ENCODE measurements at places on chromosomes 7 and 10.

DNA sequence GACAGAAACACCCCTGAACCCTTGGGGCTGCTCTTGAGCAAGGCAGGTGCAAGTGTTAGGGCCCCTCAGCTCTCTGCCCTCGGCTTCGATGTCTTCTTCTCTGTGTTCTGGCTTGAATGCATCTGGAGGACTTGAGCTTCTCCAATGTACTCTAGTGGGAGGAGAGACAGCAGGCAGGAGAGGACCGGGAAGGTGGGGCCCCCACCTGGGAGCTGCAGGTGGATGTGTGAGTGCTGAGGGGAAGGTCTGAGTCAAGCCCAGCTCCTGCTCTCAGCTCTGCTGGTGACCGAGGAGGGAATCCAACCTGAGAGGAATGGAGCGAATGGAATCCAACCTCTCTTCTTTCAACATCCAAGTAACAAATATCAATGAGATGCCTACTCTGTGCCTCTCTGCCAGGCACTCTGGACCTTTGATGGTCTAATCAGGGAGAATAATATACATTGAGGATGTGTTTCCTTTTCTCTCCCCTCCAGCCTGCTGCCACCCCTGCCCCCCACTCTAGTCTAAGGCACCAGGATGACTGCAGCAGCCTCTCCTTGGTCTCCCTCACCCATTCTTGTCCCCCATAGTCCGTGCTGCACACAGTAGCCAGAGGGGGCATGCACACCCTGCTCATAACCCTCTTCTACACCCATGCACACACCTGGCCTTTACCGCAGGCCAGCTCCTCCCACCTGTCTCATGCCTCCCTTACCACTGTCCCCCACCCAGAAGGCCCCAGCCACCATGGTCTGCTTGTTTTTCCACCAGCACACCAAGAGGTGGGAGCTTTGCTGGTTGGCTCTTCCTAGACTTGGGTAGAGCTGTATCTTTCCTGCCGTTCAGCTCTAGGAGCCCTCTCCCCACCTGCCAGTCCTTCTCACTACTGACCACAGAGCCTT lies 13.6 kb downstream of the TBATA start:
- no peak overlapping the region for H3K4me3 ChIP-seq
- H3K4me1 ChIP-seq: no peaks in the 10 kb centered on the region
- no peak overlapping the region for H3K27ac ChIP-seq

DNA sequence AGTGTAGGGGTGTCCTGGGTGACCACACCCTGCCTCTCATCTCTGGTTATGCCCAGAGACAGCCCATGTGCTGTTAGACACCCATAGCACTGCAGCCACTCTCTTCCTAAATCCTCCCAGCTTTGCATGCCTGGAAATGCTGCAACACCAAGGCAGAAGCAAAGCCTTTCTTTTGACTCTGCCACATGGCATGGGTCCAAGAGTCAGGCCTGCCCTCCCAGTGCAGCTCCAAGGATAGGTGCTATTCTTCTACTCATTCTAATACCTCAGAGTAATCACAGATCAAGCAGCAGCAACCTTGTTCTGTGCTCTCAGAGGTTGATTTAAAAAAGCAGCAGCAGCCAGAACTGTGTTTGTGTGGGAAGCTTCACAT lies 23.4 kb downstream of the FRMPD2 start:
- H3K4me1 ChIP-seq: peaks cover 26% of the 10 kb centered on the region
- DNase-seq: no peak
- no peaks in the 10 kb centered on the region for H3K36me3 ChIP-seq

DNA sequence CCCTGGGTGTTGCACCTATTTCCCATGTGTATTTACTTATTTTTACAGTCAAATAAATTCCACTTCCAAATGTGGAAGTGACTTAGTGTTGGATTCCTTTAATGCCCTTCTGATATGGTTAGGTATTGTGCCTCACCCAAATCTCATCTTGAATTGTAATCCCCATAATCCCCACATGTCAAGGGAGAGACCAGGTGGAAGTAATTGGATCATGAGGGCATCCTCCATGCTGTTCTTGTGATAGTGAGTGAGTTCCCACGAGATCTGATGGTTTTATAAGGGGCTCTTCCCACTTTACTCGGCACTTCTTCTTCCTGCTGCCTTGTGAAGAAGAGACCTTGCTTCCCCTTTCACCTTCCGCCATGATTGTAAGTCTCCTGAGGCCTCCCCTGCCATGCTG lies 136.9 kb downstream of the SNX10 start:
- H3K4me3 ChIP-seq: no peak overlapping the region
- no peaks in the 10 kb centered on the region for H3K36me3 ChIP-seq
- H3K27ac ChIP-seq: no peak overlapping the region
- DNase-seq: no peak

- H3K27ac ChIP-seq: no peak overlapping the region
- no peaks in the 10 kb centered on the region for H3K27me3 ChIP-seq
- H3K36me3 ChIP-seq: peaks cover 3% of the 10 kb centered on the region
- H3K4me3 ChIP-seq: no peak overlapping the region
- DNase-seq: no peak
- peaks cover 21% of the 10 kb centered on the region for H3K4me1 ChIP-seq
Measured at GRCh38 chr7:159107161-159107892, 37.3 kb downstream of the VIPR2 start.

DNA sequence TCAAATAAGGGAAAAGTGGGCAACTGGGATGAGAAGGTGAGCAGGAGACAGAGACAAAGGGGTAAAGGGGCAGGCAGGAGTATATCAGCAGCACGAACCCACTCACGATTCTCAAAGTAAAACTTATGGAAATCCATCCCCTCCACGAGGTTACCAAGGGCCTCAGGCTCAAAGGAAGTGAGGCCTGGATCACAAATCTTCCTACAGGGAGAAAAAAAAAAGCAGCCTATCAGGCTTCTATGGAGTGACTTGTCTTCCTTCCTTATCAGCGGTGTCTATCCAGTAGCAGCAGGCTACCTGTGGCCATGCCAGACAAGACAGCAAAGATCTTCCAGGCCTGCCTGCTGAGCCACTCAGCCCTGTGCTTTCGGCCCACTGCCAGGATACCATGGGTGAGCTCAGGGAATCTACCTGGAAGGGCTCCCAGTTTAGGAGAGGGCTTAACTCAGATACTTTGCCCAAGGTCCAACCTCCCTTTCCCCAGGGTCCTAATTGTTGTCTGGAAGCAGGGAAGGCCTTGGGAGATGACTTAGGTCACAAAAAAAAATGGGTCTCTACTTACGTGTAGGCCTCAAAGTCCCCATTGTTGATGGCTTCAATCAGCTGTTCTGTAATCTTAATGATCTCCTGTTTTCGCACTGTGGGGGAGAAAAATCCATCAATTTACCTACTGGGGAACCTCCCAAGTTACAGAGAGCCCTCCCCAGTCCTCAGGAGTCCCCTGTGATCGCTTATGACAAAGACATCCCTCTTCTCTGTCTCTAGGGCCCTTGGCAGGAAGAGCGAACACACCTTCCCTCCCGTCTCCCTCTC lies 5.7 kb upstream of the NDST2 start:
- H3K36me3 ChIP-seq: peaks cover 11% of the 10 kb centered on the region
- no peak for DNase-seq
- no peak overlapping the region for H3K4me3 ChIP-seq
- no peaks in the 10 kb centered on the region for H3K27me3 ChIP-seq
- 0 out of 2 replicates have a peak overlapping the region, but pooled peaks have one; percentile 15 for H3K27ac ChIP-seq
- H3K4me1 ChIP-seq: peaks cover 6% of the 10 kb centered on the region

DNA sequence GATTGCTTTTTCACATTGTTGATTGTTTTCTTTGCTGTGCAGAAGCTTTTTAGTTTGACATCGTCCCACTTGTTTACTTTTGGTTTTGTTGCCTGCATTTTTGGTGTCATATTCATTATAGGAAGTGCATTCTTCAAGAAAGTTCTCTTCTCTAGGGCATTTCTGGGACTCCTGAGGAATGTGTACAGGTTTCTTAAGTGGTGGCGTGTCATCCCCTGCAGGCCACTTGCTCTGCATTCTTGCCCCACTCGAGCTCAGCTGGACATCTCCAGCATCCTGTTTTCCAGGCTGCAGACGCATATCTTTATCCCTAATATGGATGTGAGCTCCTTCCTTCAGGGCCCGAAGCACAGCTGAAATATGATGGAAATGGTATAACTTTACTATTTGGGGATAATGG lies 255.6 kb upstream of the HABP2 start:
- no peaks in the 10 kb centered on the region for H3K27me3 ChIP-seq
- no peak overlapping the region for H3K4me3 ChIP-seq
- no peak for DNase-seq
- H3K4me1 ChIP-seq: peaks cover 19% of the 10 kb centered on the region

DNA sequence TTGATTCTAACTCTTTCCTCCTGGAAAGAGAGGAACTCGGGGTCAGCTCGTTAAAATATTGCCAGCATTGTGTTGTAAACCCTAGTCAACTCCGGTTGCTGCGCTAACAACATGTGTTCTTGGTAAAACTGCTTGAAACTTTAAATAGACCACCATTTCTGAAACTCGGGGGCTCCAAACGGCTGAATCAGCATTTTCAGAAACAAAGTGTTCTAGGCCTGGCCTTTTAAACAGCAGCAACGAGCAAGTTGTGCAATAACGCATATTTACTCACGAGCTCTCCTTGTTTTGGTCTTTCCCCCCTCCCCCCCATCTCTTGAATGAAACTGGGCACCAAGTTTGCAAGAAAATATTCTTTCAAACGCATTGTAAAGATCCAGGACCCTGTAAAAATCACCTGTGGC lies 9.2 kb upstream of the GRB10 start:
- H3K27me3 ChIP-seq: peaks cover 40% of the 10 kb centered on the region
- no peak for DNase-seq
- peak overlapping the region; percentile 85 for H3K27ac ChIP-seq

DNA sequence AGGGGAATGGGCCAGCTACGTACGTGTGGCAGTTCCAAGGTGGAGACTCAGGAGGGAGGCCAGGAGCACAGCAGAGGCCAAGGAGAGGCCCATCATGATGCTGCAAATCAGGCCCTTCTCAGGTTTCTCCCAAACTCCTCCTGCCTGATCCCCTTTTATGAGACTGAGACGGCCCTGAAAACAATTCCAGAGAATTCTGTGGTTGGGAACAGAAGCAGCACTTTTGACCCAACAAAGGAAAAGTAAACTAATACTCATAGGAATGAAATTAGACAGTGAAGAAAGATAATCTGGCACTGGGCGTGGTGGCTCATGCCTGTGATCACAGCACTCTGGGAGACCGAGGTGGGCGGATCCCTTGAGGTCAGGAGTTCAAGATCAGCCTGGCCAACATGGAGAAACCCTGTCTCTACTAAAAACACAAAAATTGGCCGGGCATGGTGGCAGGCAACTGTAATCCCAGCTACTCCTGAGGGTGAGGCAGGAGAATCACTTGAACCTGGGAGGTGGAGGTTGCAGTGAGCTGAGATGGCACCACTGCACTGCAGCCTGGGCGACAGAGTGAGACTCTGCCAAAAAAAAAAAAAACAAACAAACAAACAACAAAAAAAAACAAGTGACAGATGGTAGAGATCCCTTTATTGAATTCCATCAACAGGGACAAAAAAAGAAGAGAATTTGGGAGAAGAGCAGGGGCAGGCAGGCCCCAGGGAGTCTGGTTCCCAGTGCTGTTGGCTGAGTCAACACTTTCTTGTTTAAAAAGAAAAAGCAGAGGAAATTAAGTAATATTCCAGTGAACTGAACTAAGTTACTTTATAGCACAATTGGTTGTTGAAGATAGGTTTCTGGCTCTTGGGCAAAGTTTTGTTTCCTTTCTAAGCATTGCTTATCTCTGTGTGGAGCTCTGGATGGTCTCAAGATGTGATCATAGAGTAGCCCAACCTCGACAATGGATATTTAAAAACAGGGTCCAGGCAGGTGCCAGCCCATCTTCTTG lies at the start of gene CCL26:
CCL26 (minus strand) TSS at position 131 of the 997 bp plus-strand sequence; CDS start at position 96, 35 bp downstream.
- no peaks in the 10 kb centered on the region for H3K36me3 ChIP-seq
- H3K4me3 ChIP-seq: no peak within 1 kb of the TSS
- no peak within 1 kb of the TSS for H3K27ac ChIP-seq
- peaks cover 10% of the 10 kb centered on the region for H3K4me1 ChIP-seq

DNA sequence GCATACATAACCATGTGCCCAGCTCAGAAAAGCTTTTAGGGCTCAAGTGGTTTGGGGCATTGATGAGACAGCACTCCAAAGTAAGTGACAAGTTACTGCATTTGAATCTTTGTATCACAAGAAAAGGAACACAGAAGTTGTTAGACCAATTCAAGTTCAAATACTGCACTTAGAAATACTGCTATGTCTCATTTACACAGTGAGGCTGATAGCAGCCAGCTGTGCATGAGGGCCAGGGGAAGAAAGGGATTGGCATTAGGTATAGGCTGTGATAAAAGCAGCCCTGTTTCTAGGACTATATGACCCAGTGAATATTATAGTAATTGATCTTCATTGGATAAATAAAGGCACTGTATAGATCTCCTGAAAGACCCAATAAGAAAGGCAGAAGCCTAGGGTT lies 197.8 kb upstream of the SORCS1 start:
- no peaks in the 10 kb centered on the region for H3K27me3 ChIP-seq
- no peaks in the 10 kb centered on the region for H3K36me3 ChIP-seq
- H3K4me3 ChIP-seq: no peak overlapping the region
- DNase-seq: no peak
- no peaks in the 10 kb centered on the region for H3K4me1 ChIP-seq

DNA sequence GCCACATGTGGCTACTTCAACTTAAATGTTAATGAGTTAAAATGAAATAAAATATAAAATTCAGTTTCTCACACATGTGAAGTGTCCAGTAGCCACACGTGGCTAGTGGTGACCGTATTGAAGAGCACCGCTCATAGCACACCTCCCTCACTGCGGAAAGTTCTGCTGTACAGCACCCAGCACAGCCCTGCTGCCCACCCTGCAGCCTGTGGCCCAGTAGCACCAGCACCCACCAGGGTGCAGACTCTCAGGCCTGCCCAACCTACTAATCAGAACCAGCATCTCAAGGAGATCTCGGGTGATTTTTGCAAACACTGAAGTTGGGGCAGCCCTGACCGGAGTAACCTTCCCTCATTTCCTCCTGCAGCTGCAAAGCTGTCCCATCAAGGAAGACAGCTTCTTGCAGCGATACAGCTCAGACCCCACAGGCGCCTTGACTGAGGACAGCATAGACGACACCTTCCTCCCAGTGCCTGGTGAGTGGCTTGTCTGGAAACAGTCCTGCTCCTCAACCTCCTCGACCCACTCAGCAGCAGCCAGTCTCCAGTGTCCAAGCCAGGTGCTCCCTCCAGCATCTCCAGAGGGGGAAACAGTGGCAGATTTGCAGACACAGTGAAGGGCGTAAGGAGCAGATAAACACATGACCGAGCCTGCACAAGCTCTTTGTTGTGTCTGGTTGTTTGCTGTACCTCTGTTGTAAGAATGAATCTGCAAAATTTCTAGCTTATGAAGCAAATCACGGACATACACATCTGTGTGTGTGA lies 162.8 kb upstream of the LANCL2 start:
- no peak overlapping the region for H3K4me3 ChIP-seq
- H3K36me3 ChIP-seq: peaks cover 3% of the 10 kb centered on the region
- no peak for DNase-seq
- 0 out of 2 replicates have a peak, but pooled peaks cover 4% of the 10 kb centered on the region for H3K4me1 ChIP-seq
- no peak overlapping the region for H3K27ac ChIP-seq
